CD4-positive, alpha-beta T cell treated with Interleukin-4 for 1 hour (primary cell): ENCODE measurements at places on chromosomes 16 and 17.

- no peak for DNase-seq
These were observed 149.2 kb downstream of the DNAH9 start for GRCh38 chr17:11747441-11747840.

DNA sequence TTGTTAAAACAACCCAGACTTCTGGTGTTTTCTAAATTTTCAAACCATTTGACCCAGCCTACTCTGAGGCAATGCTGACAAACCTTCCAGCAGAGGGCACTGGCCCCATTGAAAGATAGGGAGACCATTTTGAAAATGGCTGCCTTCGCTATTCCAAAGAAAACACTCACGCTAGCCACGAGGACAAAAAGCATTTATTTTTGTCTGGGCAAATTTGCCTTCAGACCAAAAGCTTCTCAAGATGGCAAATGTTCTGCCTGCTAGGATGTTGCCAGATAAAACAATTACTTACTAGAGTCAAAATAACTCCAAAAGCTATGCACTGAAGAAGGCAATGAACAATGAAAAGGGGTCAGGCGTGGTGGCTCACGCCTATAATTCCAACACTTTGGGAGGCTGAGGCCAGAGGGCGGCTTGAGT, 296.7 kb upstream of the IRX5 start:
- DNase-seq: no peak

DNA sequence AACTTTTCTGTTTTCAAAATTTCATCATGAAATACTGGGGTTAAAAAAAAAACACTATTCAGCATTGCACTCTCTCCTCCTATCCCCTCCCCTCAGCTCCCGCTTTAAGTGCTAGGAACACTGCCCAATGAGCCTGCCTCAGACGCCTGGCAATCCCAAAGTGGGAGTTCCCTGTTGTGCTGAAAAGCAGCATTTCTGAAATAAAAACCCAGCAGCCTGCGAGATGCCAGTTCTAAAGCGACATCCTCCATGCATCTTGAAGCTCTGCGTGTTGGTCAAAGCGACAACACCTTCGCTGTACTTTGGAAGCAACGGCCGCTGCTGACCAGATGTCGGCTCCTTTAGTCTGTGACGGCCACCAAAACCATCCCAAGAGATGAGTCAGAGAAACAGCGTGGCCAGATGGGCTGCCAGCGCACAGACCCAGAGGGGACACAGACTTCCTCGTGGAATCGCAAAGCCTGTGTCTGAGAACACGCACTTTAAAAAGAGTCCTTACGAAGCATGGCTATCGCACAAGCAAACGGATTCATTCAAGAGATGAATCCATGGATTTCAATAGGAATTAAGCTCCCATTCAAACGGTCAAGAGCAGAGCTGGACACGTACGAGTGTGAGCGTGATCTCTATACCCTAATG, 32.8 kb downstream of the FBXO31 start:
- no peak for DNase-seq

GRCh38 chr17:41638941-41639340, 14.6 kb upstream of the KRT17 start:
- no peak for DNase-seq

- DNase-seq: peak; percentile 52
These were observed 12.9 kb downstream of the ZNRF1 start for GRCh38 chr16:75011634-75012307.

DNA sequence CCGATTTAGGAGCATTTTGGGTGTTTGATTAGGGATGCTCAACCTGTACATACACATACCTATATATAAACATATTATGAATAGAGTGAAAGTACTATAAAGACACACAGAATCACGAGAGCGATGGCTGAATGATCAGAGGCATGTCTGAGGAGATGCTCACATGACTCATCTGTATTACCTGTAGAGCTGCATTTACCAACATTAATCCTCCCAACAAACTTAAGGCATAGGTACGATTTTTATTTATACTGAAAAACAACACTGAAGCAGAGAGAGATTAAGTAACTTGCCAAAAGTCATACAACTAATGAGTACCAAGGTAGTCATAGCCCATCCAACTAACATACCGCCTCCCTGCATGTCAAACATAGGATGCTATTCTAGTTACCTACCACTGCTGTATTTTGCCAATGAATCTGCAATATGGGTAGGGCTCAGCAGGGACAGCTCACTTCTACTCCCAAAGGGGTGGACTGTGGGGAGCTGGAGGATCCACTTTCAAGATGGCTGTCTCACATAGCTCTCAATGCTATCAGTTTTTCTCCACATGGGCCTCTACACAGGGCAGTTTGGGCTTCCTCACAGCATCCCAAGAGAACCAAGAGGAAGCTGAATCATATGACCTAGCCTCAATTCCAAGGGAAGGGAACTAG, 7.3 kb downstream of the CYB5D1 start:
- DNase-seq: no peak

DNA sequence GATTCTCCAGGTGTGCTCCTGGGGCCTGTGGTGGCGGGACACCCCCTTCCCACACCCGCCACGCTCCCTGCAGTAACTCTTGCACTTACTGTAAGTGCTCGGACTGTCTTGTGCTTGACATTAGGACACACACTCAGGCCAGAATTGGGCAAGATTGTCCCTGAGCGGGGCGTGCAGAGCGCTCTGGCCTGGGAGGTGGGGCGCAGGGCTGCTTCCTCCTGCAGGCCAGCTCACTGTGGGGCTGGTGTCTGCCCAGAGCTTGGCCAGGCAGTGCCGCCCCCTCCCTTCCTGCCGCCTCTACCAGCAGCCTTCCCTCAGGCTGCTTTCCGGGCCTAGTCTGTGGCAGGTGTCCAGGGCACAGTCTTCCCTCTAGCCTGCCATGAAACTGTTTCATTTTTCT, 6.1 kb upstream of the ATP6V0C start:
- DNase-seq: no peak

DNA sequence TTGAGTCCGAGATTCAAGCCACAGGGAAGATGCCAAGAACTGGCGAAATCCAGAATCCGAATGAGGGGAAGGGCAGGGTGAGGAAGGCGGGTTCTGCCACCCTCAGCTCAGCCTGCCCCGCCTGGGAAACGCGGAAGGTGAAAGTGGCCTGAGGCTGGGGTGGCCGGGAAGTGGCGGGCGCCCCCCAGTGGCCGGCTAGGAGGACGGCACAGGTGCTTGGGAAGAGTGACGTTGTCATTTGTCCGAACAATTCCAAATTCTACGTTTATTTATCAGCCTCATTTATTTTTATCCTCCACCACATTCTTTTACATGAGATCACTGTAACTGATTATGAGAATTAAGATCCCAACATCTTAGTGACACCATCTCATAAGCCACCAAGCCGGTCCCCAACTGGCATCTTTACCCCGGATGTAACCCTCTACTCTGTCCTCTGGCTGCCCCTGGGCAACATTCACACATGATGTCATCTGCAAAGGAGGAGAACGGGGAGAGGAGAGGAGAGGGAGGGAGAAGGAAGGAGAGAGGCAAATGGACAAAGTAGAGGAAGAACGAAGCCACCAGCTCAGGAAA, 21.3 kb downstream of the SRCIN1 start:
- peak; percentile 63 for DNase-seq

DNA sequence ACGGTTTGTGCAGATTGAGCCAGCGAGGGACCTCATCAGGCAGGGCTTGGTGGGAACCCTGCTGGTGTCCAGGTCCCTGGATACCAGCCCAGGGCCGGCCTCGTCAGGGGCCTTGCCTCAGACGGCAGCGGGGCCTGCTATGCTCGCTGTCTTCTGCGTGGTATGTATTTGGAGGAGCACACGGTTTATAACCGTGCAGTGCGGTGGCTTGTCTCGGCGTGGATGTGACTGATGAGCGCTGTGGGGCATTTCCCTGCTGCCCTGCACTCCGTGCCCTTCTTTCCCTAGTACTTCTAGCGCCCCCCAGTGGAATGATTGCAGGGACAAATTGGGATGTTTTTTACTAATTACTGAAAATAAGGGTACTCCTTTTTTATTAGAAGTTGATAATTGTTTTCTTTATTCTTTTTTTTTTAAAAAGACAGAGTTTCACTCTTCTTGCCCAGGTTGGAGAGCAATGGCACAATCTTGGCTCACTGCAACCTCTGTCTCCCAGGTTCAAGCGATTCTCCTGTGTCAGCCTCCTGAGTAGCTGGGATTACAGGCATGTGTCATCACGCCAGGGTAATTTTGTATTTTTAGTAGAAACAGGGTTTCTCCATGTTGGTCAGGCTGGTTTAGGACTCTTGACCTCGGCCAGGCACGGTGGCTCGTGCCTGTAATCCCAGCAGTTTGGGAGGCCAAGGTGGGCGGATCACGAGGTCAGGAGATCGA, 15.3 kb downstream of the TBCD start:
- DNase-seq: peak; percentile 31

DNA sequence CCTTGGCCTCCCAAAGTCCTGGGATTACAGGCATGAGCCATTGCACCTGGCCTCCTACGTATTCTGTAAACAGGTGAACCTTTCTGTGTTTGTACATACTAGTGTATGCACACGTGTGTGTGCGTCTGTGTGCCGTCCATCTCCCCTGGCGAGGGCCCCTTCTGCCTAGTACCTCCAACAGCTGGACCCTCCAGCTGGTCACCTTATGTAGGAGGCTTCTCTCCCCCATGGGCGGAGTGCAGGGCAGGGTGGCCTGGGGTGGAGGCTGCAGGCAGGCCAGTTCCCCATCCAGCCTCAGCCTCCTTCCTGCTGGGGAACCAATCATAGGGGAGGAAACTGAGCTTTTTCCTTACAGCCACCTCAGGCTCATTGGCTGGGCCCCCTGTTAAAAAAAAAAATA, 24.4 kb upstream of the DOC2B start:
- DNase-seq: no peak

DNA sequence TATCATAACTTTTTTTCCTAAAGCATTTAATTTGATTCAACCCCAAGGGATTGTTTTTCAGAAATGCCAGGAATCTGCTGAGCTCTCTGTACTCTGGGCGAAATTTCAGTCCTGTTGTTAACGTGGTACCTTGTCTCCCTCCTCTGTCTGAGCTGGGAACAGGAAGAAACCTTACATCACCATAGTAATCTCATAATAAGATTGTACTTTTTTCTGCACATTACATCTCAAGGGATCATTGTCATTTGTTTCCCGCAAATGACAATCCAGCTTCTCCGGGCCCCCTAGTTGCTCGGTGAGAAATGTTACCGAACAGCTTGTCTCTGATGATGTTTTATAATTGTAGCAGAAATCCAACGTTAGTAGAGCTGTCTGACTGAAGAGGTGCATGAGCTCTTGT, 152.7 kb upstream of the ERCC4 start:
- no peak for DNase-seq

DNA sequence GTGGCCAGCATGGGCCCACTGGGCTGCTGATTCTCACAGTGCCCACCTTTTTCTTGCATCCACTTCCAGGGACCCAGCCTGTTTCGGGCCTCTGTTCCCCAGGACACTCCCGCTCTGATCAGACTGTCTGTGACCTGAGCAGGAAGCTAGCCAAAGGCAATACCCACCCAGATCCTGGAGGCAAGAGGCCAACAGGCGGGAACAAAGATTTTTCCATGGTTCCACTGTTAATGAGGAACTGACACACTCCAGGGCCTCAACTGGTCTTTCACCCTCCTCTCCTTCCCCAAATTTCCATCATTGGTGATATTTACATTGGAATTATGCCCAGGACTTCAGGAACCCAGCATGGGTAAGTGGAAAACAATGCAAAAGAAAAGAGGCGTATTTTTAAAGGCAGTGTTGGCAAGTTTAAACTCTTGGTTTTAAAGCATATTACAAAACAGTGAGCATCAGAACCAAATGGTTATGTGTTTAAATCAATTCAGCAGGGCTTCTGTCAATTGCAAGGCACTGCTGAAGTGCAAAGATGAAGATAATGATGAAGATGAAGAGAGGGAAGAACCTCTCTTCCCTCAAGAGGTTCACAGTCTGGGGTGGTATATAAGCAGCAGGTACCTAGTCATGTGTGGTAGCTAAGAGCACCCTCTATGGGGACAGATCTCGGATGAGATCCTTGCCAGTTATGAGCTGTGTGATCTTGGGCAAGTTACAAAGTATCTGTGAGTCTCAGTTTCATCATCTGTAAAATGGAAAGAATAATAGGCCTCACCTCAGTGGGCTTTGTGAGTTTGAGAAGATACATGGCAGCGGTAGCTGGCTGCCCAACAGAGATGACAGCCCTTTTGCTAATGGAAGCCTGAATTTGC, 14.4 kb upstream of the ATP2A3 start:
- DNase-seq: no peak

DNA sequence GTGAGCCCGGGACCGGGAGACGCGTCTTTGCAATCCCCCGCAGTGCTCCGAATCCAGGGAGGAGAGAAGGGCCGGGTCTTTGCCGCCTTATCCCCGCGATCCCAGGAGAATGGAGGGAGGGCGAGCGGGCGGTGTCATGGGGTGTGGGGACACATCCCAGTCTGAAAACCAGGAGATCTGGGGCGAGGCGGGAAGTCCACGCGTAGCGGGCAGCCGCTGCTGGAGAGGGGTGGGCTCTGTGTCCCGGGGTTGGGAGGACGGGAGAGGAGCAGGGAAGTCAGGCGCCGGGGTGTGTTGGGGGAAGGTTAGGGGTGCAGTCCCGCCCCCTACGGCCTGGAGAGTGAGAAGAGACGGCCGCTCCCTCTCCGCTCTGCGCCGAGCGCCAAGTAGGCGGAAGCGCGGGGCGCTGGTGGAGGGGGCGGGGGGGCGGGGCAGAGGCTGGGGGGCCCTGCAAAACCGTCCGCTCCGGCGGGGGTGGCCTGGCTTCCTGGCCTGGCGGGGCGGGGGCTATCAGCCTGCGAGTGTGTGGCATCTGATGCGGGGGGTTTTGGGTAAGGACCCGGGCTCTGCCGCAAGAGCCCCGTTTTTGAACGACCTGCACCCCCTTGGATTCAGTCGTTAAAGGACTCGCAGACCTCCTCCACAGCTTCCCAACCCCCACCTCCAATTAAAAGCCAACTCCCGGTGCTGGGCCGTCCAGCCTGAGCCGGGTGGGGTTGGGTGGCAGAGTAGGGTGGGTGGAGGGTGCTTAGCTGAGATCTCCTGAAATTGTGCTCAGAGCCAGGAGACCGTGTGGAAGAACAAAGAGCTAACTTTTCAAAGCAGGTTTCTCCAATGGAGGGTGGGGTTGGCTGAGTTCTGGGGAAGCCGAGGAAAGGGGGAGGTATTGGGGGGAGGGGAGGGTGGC, 654 bp downstream of the LASP1 start:
- DNase-seq: peak; percentile 69

DNA sequence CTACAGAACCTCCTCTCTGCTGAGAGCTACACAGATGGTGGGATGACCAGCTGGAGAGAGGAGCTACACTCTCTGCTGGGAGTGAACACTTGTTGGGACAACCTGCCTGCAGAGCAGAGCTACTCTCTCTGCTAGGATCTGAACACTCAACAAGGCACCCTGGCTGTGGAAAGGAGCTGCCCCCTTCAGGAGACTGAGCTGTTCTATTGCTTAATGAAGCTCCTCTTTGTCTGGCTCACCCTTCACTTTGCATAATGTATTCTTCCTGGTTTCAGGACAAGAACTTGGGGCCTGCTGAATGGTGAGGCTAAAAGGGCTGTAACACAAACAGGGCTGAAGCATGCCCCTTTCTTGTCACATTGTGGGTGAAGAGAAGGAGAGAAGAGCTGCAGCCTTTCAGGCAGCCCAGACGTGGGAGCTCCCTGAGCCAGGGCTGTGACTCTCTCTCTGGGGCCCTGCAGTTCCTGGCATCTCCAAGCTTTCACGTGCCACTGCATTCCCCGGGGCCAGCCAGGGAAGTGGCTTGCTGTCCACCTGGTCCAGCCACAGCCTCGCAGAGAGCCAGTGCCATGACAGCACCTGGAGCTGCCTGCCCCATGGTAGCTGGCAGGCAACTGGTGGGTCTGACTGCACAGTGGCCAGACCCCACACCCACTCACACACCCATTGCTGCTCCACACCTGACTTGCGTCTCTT, 272.8 kb upstream of the KCNJ16 start:
- DNase-seq: no peak
